Fibroblast of skin of right quadriceps (primary cell): ENCODE measurements at places on chromosomes 16 and 17.

DNA sequence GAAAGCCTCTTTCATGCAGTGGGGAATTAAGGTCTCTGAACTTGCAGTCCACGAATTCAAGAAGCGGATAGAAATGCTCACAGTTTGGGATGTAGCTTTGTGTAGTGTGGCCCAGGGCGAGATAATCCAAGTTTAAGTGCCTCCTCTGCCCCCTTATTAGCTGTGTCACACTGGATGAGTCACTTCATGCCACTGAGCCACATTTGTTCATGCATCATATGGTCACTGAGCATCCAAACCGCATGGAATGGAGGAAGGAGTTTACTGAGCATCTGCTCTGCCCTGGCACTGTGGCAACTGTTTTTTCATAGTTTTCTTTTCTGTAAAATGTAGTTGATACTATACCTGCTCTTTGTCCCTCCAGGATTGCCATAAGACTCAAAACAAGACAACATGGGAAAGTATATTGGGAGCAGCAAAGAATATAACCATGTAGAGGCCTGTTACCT is 15.1 kb upstream of the DHX8 start:
- peak; percentile 79 for DNase-seq

DNA sequence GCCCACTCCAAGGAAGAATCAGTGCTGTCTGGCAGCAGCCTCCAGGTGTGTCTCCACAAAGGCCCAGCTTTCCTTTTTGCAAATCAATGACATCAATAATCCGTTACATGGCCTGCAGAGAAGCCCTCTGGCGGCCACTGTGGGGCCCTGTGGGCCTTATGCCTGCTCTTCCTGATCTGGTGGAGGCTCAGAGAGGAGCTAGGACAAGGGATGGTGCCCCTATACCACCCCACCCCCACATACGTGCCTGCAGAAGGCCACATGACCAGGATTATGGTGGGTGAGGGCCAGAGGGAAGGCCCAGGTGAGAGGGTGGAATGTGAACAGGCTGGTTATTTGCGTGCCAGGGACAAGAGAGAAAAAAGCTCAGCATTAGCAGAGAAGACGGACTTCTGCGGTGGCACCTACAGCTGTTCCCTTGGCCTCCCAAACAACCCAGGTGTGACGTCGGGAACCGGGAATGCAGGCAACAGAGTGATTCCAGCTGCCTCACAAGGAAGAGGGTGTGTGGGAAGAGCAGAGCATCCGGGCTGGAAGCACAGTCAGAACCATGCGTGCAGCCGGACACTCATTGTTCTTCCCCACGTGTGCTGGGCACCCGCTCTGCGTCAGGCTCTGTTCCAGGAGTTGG is 22.5 kb downstream of the EIF4A3 start:
- DNase-seq: peak; percentile 34

DNA sequence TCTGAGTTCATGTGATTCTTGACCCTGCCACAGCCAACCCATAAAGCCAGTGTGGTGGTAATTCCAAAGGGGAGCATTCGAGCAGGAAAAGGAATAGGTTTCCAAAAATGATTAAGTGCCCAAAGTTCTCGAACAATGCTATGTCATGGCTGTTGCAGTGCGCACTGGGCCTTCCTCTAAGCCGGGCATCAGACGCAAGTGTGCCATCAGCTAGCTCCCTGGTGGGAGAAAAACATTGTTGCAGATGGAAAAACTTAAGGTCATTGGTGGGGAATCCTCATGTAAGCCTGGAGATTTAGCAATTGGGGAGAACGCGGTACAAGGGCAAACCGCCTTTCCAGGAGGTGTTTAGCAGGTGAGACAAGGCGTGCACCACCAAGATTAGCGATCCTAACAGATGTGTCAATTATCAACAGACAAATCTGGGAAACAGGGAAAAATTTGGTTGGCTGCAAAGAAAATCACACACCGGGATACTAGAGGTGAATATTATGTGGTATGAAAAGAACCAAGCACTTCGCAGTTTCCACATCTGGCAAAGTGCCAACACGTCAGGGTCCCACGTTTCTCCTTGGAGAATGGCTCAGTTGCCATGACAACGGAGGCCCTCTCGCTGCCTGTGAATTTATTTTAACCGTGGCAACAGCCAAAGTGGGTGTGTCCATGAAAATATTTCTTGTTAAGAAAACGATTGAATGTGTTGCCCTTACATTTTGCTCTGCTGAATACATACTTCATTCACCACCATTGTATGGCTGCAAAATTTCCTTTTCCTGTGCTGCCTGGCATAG is 118.5 kb upstream of the CACNG5 start:
- peak; percentile 35 for DNase-seq

DNA sequence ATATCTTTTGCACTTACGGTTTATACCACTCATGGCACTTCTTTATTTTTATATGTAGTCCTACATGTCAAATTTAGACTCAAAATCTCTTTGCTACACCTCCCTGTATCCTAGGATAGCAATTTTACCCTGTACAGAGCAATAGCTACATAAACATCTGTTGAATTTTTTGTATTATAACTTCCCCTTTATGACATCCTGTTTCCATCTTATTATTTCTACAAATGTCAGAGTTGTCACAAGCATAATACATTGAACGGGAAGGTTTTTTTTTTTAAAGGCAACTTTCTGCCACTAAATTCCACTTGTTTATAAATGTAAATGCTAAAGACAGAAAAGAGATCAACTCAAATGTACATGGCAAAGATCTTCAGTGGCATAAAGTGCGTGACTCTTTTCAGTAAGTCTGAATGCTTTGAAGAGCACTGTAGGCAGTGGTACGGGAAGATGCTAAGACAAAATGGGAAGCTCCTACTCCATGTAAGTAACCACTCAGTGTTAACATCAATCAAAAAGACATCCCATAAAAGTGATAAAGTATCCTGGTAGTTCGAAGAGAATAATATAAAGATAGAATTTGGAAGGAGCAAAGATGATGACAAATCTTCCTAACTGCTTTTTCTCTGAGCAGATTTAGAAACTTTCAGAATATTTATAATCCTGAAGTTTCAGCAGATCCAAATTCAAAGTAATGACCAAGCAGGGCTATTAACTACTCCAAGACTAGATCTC is 26.8 kb downstream of the GNA13 start:
- no peak for DNase-seq

- DNase-seq: no peak
These were observed 21.4 kb downstream of the CD300LG start for GRCh38 chr17:43868226-43868994.

DNA sequence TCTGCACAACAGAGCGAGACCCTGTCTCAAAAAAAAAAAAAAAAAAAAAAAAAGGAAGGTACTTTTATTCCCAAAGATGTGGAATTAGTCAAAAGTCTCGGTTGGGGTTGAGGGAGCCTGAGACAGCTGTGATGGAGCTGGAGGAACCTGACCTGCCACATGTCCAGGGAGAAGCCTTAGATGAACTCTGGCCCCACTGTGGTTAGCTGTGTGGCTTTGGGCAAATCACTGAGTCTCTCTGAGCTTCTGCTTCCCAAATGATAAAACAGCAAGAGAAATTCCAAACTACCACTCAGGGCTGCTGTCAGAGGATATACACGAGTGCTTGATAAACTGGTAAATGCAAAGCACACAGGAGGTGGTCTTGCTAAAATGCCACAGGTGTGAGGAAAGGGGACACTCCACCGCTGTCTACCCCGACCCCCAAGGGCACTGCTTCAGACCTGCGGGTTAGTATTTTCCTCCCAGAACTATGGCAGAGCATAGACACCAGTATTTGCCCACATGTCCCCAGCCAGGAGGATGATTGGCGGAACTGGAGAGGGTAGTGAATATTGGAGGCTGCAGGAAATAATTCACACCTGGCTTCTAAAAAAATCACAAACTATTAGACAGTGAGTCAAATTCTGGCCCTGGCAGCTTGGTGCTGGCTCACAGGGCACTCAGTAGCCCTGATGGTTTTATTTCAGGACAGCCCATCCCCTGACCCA is 14.7 kb downstream of the DRC3 start:
- DNase-seq: no peak

DNA sequence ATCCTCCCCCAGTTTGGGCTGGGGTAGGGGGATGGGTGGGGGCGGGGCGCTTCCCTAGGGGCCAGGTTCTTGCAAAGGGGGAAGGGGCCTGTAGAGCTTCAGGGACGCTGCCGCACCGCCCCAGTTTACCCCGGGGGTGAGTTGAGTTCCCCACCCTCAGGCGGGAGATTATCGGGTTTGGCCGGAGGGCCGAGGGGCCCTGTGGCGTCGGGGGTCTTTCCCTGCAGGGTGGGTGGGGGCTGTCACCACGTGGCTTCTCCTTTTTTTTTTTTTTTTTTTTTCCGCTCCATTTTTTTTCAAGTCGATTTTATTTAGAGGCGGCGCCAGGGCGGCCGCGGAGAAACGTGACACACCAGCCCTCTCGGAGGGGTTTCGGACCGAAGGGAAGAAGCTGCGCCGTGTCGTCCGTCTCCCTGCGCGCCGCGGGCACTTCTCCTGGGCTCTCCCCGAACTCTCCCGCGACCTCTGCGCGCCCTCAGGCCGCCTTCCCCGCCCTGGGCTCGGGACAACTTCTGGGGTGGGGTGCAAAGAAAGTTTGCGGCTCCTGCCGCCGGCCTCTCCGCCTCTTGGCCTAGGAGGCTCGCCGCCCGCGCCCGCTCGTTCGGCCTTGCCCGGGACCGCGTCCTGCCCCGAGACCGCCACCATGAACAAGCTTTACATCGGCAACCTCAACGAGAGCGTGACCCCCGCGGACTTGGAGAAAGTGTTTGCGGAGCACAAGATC is at the start of gene IGF2BP1:
TSS of gene IGF2BP1 (plus strand) at position 283 of the 724 bp plus-strand sequence. CDS start at position 644, 361 bp downstream.
- peak; percentile 82 for DNase-seq

DNA sequence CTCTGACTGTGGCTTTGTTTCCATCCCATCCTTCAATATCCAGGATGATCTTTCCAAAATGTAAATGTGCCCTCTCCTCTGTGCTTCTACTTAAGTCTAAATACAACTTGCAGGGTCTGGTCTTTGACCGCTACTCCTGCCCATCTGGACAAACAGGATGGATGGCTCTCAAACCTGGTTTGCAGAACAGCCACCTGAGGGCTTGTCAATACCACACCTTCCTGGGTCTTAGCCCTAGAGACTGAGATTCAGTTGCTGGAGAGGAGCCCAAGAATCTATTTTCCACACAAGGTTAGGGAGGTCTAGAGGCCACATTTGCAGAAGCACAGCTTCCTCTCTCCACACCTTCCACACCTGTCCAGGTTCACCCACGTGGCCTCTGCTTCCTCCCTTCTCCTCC is 1.9 kb upstream of the GRB7 start:
- DNase-seq: no peak

- DNase-seq: no peak
These were observed 29.0 kb downstream of the RMI2 start for GRCh38 chr16:11374255-11374654.

- DNase-seq: peak; percentile 36
These were observed 188.7 kb downstream of the HS3ST3A1 start for GRCh38 chr17:13413001-13413400.

DNA sequence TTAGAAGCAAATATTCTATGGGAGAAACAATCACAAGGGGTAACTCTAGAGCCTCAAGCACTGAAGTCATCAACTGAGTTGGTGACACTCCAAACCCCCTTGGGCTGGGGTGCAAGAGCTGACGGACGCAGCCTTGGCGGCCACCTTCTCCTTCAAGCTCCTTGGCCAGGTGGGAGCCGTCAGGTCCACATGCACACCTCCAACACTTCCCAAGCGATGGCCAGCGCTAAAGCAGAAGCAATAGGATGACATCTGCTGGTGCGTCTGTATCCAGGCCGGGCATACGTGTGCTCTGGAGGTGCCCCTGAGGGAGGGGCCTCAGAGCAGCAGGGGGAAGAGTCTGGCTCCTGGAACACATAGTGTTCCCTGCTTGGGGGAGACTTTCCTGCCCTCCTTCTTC is 12.2 kb upstream of the FOXJ1 start:
- no peak for DNase-seq

DNA sequence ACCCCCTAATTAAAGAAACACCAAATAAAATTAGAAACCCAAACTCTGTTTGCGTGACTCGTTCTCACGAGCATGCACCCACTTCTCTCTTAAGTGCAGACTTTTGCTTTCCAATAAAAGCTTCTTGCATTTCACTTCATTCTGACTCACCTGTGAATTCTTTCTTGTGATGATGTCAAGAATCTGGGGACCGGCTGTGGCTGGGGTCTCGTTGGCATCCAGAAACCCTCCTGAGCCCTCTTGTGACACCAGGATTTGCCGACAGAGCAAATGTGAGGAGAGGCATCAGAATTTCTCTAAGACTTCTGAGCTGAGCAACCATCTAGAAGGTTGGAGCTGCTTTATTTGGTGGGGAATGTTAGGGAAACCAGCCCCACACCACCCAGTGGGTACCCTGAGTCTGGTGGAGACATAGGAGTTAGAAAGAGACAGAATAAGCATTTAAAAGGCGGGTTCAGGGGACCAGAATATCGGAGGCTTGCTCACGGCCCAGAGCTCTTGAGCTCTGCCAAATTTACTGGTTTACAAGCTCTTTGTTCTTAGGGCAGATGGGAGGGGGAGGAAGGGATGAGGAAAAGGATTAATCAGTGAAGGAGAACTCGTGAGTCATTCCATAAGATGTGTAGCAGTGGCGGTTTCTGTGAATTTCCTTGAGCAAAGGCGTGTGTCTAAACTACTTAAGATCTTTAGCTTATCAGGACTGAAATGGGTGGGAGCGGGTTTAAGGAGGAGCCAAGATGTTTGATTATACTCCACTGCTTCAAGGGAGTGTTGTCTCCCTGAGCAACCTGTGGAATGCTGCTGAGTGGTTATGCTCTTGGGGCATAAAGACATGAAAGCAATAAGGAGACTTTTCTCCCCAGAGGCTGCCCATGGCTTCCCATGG is 24.2 kb upstream of the TMC5 start:
- DNase-seq: peak; percentile 26

- DNase-seq: peak; percentile 63
These were observed 21.4 kb downstream of the ALOX15B start for GRCh38 chr17:8060274-8060673.

DNA sequence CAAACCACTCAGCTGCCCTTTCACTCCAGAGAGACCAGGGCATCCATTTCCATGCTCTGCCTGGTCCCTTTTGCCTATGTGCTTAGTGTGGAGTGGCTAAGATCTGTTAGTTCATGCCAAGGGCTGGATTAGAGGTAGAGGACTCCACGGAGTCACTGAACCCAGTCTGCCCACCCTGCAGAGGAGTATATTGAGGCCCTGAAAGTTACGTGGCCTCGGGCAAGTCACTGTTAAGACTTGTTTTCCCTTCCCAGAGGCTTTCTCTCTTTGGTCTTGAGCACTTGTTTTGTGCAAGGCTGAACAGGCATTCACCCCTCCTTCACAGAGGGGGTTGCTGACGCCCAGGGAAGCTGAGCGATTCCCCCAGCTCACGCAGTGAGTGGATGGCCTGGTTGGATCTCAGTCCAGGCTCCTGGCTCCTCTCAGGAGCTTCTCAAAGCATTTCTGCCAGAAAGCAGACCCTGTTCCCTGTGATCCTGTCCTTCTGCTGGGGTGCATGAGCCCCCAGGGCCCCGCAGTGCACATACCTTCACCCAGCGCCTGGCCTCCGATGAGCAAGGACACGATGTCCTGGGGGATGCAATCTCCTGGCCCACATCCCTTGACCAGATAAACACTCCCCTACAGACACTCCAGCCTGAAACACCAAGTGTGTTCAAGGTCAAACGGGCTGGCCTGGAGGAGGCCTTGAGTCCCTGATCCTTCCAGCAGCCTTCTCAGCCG is 153.4 kb upstream of the GSE1 start:
- no peak for DNase-seq
